Occipital lobe (tissue), 3 donors: ENCODE measurements at places on chromosomes 3 and 15. TPM values are rescaled to one million over a fixed set of nuclear protein-coding genes. Genes with fewer than 3 reads are reported as not detected.

DNA sequence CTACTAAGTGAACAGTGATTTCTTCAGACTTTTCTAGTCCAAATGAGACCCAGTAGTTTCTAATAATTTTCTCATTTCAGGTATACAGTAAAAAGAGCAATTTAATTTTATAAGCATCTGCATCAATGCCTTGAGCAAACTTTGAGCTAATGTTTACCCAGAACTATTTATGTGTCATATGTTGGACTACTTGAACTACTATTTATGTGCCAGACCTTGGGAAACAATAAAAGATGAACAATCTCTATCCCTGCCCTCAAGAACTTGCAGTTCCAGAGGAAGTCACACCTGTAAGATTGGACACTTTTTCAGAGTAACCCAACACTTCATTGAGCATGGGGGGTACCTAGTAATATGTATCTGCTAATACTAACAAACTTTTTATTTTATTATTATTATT is 2.3 kb upstream of the UBE3A start:
- no peak for DNase-seq

DNA sequence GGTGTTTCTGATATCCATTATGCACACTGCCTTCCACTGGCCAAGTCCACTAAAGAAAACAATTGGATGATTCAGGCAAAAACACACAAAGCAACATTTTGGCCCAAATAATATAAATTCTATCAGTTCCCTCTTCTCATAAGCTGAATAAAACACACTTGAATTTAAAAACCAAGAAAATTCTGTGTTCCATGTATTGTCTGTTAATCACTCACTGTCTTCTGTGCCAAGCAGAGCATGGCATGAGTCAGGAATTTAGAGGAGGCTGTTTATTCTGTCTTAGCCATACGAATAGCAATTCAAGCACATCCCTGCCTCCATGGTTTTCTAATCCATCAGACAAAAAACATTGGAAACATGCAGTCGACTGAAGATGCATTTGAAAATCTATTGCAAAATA is 215.6 kb upstream of the UMPS start:
- no peak for DNase-seq

- DNase-seq = no peak
These were observed 279.8 kb downstream of the ARRDC4 start for GRCh38 chr15:98240303-98240702.

- DNase-seq = no peak
These were observed 31.6 kb upstream of the SLC35G2 start for GRCh38 chr3:136787349-136787748.

DNA sequence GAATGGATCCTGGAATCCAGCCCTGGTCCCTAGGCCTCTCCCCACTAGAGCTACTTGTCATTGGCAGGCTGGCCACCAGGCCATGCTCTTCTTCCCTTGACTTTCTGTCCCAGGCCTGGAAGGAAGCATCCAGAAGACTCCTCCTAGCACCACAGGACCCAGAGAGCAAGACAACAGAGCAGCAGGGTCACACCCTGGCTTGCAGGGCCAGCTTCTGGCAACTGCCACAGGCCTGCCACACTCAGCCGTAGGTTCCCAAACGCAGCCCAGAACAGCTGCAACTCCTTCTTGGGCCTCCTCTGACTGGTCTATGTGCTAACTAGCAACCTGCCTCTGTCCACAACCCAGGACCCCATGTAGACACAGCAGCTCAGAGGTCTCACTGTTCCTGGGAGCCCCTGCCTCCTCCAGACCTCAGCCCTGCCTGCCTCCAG is 36.8 kb upstream of the RPL32 start:
- DNase-seq = no peak

DNA sequence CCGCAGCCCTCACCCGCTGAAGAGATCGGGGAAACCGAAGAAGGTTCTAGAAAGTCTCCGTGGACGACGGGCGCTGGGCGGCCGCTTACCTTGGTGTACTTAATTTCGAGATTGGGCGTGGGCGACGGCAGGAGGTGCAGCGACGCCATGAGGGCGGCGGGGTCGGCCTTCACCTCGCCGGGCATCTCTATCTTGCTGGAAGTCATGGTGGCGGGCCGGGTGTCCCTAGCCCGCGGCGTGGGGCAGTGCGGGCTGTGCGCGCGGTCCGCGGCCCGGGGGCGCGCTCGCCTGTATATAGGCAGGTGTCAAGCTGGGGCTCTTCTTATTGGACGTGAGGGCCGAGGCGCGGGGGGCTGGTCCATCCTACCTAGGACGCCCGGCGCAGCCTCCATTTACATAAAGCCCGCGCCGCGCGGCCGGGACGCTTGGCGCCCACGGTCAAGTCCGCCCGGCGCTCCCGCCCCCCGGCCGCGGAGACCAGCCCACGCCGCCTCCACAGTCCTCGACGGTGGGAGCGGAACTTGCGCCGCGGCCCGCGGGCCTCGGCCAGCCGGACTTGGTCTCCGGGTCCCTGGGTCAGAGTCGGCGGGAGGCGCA is at the start of gene ALDH1A2:
TSS of gene ALDH1A2 (minus strand) at position 267 of the 597 bp plus-strand sequence. CDS start at position 206, 61 bp downstream.
- DNase-seq = no peak

GRCh38 chr15:70035051-70035718 is 62.5 kb downstream of the TLE3 start:
- DNase-seq = no peak

- peak; percentile 30 for DNase-seq
These were observed 14.9 kb downstream of the SOX2 start for GRCh38 chr3:181726351-181727330.

DNA sequence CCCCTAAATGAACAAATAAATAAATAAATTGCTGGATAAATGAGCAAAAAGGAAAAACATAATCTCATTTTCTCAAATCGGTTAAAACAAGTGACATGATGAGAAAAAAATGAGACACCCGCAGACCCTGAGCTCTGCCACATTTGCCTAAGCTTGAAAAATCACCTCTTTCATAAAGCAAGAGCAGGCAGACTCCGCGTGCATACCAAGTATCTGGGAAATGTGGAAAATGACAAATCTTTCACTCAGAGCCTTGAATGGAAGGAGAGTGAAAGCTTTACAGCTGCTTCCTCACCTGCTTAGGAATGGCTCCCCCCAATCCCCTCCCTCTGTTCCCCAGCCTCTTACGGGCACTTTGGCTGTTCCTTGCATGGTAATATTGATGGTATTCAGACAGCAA is 355.5 kb upstream of the SUCLG2 start:
- DNase-seq = no peak

DNA sequence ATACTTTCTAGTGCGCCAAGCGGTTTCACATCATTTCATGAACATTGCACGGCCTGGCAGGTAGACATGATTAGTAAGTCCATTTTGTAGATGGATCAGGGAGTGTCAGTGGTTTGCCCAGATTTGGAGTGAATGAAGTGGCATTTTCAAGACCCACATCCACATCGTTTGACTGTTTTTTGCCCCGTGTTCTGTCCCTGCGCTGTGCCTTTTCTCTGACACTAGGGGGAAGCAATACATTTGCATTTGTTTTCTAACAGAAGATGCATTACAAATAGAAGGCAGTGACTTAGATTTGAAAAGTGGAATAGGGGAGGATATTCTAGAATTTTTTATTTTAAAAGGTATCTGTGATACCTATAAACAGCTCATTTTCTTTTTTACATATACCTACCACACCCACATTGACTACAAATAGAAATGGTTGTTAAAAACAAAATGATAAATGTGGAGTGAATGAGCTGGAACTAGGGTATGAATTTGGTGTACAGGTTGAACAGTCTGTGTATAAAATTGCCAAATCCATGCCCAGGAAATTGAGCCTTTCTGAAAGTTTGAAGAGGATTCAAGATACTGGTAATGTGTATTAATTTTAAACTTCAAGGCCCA is 98.0 kb downstream of the USP13 start:
- no peak for DNase-seq

GRCh38 chr3:158314426-158315357 is 204.8 kb downstream of the RSRC1 start:
- DNase-seq = no peak

GRCh38 chr3:181317508-181317907 is 328.0 kb upstream of the DNAJC19 start:
- no peak for DNase-seq

- DNase-seq = no peak
These were observed 292.0 kb downstream of the NFKBIZ start for GRCh38 chr3:102141096-102141927.

DNA sequence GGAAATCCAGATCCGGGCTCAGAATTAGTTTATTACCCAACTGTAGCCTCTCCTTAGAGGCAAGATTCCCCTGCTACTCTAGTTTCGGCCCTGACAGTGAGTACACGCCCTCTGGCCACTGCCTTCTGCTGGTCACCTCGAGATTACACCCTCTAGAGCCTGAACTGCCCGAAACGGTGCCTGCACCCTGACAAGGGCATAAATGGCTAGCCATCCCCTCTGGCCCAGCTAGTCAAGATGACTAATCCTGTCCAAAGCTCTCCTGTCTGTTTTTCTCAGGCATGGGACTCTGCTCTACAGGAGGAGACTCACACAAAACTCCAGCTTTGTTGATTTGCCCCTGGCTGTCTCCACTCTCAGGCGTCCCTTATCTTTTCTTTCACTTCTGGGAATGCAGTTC is 150.5 kb upstream of the UBE2E2 start:
- DNase-seq = no peak

DNA sequence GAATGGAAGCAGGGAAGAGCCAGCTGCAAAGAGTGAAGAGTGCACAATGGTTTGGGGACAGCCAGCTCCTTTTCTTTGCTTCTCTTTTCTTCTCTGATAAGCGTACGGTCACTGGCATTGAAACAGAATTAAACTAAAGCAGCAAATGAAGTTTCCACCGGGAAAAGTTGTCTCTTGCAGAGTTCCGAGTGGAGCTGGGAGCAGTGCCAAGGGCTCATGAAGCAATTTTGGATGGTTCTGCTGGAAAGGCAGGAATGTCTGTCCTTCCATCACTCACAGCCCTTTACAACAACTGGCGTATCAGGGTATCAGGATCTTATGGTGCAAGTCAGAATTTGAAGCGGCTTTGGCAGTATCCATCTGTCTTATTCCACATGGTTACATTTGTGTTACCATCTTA is 1042.9 kb downstream of the NTRK3 start:
- DNase-seq = no peak

- no peak for DNase-seq
These were observed 85.7 kb downstream of the MSL2 start for GRCh38 chr3:136110481-136110880.

DNA sequence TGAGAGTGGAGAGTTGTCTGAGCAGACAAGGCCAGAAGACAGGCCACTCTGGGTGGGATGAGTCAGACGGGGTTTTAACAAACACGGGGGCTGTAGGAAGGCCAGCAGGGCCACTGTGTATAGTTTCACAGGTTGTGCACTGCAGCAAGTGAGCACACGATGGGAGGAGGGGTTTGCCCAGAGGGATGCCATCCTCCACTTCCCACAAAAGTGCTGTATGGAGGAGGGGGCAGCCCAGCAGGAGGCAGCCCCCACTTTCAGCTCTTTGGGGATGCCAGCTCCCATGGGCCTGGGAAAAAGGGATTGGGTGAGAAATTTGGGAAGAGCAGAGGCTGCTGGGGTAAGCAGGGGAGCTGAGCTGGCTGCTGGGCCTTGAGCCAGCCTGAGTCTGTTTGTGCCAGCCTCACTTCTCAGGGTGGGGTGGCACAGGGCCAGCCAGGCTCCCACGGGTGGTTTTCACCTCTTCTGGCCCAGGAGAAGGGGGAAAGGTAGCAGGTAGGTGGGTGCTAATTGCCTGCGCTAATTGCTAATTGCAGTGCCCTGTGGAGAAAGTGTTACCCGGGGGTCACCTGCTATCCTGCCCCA is 6.7 kb downstream of the ZBTB47 start:
- no peak for DNase-seq

DNA sequence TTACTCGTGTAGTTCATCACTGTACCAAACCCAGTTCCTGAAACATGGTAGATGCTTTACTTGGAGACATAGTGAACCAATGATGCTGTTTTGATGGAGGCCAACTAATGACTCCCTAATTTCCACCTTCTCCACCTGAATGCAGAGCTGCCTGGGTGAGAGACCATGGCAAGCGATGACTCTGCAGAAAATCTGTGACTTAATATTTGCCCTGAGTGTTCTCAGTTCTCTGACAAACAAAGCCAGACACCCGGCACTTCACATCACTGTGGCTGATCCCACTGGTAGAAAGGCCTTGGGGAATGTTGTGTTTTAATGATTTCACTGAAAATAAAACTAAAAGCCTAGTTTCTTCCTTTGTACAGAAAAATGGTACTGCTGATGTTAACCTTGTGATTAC is 39.5 kb upstream of the UBE3A start:
- no peak for DNase-seq

DNA sequence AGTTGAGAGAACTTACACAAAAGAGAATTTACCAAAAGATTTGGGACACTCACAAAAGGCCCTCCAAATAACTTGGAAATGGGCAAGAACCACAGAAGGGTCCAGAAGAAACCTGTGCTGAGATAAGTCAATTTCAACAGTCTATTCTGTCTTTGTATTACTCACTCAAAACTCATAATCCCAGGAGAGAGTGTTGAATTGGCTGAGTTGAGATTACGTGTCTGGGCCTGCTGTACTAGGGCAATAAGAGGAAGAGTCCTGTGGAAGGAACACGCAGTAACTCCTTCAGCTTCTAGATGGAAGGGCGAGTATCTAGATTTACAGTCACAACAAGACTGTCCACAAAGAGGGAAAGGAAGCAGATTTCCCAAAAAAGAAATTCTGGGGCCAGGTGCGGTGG is 42.5 kb upstream of the DYNC1LI1 start:
- DNase-seq = no peak

DNA sequence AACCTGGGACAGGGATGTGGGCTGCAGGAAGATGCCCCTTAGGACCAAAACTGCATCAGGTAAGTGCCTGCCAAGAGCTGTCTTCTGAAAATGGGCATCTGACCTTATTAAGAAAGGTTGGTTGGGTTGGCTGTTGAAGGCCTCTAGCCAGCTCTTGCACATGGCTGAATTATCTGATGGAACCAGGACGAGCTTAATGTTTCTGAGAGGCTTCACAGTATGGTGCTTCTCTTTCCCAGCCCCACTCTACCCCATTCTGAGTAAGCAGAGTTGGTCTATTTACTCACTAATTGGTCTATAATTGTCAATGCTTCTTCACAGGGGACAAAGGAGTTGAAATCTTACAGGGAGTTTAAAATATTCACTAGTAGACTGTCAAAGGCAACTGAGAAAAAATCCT is 48.4 kb downstream of the DTWD1 start:
- no peak for DNase-seq

DNA sequence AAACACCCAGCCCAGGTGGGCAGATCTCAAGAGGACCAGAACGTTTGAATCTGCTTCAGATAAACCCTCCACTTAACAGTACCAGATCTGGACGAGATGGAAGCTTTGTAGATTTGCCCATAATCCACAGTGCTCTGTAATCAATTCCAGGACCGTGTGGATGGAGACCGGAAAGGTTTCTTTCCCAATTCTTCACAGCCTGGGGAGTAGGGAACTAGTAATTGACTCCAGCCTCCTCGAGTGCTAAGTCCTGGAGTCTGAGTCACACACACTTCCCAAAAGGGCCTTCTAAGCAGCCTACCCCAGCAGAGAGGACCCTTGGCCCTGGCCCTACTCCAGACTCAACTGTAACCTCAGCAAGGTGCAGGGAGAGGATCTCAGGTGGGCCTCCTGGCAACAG is 56.2 kb upstream of the TSEN2 start:
- DNase-seq = no peak

- no peak for DNase-seq
These were observed 26.0 kb downstream of the XPC start for GRCh38 chr3:14152233-14152962.

GRCh38 chr15:73872346-73872745 is 1.0 kb upstream of the TBC1D21 start:
- DNase-seq = no peak

Gene TIPARP
- total RNA-seq = 34.0 TPM

Gene SCN11A
- total RNA-seq = 0.31 TPM

Gene LYZL4
- total RNA-seq = not detected

Gene MUSTN1
- not detected for total RNA-seq

Gene MYRIP
- total RNA-seq = 12.5 TPM

Gene ARGFX
- total RNA-seq = not detected

Gene PLAAT1
- 8.1 TPM for total RNA-seq

Gene CAPN7
- total RNA-seq = 49.0 TPM
